ENCODE measurements at places on chromosomes 7 and 10.

GRCh38 chr7:13153266-13153665, 465.8 kb downstream of the ARL4A start:
- DNase-seq: no peak

GRCh38 chr10:116809483-116810119, 39.7 kb upstream of the ENO4 start:
- peak; percentile 25 for DNase-seq

GRCh38 chr10:127694580-127695193, 42.3 kb upstream of the FOXI2 start:
- DNase-seq: peak; percentile 23

DNA sequence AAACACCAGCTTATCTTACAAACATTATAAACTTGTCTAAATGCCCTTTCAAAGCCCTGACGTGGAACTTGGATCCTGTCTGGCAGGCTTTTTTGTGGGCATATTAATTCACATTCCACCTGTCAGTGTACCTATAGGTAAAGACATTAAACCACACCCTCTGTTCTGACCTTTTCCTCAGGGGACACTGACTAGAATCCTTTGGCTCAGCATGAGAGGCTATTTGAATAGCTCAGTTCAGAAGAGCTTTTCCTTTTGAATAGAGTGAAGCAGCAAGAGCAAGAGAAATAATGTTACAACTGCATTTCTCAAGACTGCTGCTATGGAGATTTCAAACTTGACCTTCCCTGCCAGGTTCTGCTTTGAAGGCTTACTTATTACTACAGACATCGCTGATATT, 76.9 kb downstream of the CYP51A1 start:
- DNase-seq: no peak

- no peak for DNase-seq
Observed at GRCh38 chr7:66326501-66327215, 121.5 kb downstream of the TPST1 start.

DNA sequence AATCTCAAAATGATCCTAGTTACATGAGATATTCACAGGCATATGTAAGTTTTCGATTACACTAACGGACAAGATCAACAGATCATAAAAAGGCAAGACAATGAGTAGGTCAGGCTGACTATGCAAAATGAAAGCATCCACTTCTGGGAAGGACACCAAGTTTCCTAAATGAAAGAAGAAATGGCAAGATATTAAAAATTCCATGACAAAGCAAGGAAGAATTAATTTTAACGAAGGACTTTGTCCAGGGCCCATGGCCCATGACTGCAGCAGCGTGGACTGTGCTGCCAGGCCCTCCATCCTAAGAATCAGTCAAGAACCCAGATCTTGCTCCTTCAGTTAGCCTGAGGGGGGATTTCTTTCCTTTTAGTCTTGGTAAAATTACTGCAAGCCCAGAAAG, 182.4 kb upstream of the FRMD4A start:
- DNase-seq: no peak

DNA sequence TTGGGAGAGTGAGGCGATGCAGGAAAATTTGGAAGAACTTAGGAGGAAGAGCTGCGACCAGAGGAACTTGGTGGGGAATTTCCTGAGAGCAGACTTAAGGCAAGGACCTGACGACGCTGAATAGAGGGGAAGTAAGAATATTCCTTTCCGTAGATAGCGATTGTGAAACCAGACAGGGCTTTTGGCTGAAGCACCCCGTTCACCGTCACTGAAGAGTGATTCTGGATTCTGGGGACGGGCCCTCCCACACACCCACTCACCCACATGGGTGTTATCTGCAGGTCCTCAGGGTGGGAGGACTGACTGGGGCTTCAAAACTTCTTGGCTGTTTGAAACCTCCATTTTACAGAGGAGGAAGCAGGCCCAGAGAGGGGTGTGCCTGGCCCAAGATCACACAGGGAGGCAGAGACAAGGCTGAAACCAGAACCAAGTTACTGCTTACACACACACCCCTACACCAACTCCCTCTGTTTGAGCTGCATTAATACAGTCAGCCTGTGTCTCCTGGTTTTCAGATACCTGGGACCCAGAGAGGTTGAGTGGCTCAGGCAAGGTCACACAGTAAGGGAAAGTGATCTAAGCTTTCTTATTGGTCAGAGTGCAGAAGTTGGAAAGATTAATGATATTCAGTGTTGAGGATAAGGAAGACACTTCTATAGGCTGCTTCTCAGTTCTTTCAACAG, 37.2 kb upstream of the CDH23 start:
- no peak for DNase-seq

GRCh38 chr7:105402221-105403095, 13.7 kb upstream of the SRPK2 start:
- no peak for DNase-seq

DNA sequence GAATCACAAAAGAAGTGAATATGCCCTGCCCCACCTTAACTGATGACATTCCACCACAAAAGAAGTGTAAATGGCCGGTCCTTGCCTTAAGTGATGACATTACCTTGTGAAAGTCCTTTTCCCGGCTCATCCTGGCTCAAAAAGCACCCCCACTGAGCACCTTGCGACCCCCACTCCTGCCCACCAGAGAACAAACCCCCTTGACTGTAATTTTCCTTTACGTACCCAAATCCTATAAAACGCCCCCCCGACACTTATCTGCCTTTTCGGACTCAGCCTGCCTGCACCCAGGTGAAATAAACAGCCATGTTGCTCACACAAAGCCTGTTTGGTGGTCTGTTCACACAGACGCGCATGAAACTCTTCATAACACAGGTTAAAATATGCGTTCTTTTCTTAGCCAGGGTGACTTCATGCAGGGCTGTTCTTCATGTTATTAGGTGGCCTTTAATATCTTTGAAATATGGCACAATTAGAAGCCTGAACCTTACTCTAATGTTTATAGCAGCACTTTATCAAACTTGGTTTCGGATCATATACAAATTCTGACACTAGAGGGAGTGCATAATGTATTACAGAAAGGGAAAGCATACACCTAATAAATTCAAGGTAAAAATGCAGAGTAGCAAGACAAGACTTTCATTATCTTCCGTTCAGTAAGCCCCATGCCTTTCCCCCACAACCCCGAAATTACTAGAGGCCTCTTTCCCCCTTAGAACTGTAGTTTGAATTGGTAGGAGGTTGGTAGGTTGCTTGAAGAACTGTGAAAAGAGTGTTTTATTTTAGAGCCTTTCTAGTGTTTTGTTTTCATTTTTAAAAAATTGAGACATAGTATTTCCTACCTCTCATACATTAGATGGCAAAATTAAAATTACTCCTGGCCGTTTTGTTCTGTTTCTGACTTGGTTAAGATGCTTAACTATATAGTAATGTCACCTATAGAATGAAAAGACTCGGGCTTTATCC, 117.9 kb downstream of the NPY start:
- DNase-seq: no peak

GRCh38 chr7:143271240-143271639, 8.0 kb downstream of the GSTK1 start:
- no peak for DNase-seq

GRCh38 chr10:31083765-31084184, 52.1 kb upstream of the ZNF438 start:
- DNase-seq: no peak

GRCh38 chr7:127704211-127704610, 52.2 kb downstream of the SND1 start:
- DNase-seq: no peak

- no peak for DNase-seq
Observed at GRCh38 chr10:13193637-13194036, 32.3 kb downstream of the MCM10 start.

- DNase-seq: no peak
Observed at GRCh38 chr10:116893686-116894037, 44.4 kb downstream of the ENO4 start.

- no peak for DNase-seq
Observed at GRCh38 chr7:36057323-36057722, 95.7 kb upstream of the EEPD1 start.

DNA sequence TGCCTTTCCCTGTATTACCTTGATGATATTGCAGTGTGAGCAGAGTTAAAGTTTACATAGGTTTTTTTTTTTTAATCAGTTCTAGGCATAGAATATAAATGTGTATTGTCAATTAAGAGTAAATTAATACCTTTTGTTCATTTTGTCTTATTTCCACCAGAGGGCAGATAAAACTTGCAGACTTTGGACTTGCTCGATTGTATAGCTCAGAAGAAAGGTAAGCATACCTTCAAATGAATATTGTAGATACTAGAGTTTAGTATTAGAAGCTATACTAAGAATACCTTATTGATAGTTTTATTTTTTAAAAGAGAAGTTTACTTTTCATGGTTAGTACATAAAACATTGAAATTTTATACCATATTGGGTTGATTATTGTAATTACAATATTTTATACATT, 86.8 kb downstream of the MPLKIP start:
- no peak for DNase-seq

DNA sequence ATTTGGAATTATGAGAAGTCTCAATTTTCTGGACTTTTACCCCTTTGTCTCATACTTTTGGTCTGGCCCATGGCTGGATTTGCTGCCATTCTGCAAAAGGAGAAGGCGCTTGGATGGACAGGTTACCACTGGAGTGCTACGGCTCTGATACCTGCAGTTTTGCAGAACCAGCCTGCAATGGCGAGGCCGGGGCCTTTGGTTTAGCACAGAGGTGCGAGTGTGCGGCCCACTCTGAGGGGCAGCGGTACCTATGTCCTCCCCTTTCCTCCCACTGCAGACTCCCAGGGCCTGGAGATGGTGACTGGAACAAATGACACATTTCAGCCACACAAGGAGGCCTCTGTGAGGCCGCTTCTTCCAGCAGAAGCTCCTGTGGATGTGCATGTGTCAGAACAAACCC, 11.9 kb downstream of the ZNF777 start:
- DNase-seq: no peak

GRCh38 chr7:15178065-15178464, 275.5 kb upstream of the DGKB start:
- no peak for DNase-seq

DNA sequence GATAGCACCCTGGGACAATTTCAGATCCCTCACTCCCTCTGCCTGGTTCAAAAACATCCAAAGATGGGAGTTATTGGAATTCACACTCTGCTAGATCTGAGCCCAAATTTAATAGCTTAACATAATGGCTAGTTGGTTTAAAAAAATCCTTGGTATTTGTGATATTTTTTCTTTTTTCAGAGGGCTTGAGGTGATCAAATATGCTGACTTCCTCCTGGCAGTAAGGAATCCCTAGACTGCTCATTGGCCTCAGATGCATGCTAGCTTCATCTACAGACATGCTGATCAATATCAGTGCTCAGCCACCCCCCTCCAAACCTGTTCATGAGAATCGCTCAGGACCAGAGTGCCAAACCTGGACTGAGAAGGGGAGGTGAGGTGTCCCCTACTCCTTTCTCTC, 74.7 kb upstream of the PLPP4 start:
- no peak for DNase-seq

- no peak for DNase-seq
Observed at GRCh38 chr10:59991661-59992060, 85.3 kb upstream of the CCDC6 start.

GRCh38 chr7:64959072-64959747, 31.6 kb downstream of the ZNF117 start:
- DNase-seq: no peak

DNA sequence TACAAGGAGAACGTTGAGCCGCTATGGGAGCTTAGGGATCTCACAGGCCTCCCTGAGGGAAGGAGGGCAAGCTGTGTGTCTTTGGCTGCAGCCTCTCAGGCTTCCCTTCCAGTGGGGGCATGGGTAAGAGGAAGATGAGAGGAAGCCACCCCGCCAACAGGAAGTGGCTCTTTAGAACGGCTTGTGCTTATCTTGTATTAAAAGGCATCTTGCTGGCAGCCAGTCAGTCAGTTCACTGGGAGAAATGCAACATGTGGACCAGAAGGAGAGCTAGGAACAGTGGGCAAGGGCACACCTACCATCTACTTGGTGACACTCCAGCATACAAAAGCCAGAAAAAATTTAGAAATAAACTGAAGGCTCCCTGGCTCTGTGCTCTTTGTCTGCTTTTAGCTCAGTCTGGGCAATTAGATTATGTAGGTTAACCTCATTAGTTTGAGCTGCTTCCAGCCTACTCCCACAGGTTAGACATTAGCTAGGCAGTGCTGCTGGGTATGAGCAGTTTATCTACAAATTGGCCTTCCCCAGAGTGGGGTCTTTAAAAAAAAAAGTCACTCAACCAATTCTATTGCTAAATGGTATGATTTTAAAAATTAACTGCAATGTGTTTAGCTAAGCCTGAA, 595.9 kb downstream of the KCNMA1 start:
- DNase-seq: no peak

DNA sequence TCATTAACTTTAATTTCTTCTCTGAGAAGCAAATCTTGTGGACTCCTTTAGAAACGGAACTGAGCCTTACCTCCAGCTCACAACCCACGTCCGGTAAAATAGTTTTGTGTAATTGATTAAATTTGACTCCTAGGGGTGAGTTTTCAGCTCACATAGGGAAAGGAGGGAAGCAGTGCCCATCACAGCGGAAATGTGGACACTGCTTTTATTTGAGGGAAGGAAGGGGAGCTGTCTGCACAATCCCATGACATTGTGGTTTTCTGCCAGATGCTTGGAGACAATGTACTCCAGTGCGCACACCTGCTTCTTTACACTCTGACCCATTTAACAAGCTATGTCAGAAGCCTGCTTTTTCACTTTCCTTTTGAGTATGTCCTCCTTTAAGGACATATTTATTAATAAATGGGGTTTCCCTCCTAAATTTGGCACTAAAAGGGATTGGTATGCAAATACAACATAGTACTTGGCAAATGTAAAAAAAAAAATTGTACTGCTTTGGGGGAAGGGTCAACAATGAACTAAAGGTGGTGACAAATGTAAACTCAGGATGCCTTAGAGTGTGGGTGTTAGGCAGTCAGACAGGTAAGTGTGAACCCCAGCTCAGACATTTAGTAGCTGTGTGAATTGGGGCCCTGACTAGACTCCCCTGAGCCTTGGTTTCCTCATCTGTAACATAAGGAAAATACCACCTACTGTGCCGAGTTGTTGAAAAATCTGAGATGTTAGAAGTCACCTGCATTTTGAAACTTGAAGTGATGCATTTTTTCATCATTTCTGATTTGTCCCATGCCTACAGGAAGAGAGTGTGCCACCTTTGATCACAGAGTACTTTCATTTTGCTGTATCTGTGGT, 90.2 kb upstream of the KLF6 start:
- no peak for DNase-seq

DNA sequence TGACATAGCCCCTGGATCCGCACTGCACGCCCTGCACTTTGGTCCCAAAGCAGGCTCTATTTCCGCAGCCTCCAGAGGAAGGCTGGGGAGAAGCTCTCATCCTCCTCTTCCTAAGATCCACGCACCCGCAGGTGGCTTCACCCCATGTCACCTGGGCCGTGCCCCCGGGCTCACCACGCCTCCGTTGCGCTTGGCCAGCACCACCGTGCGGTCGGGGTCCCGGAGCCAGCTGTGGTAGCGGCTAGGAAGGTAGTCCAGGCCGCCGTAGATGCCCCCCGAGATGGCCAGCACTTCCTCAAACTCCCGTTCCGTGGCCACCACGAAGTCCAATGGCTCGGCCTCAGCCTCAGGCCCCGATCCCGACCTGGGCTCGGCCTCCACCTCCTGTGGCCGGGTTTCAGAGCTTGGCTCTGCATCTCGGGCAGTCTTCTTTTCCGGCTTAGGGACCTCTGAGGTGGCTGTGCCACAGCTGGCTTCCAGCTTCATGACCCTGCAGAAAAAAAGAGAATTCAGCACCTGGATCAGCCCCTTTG, 5.7 kb downstream of the NAT16 start:
- no peak for DNase-seq

- DNase-seq: no peak
Observed at GRCh38 chr10:132130286-132131265, 56.2 kb upstream of the DPYSL4 start.

- no peak for DNase-seq
Observed at GRCh38 chr7:76065016-76065612, 17.2 kb downstream of the MDH2 start.

All from progenitor cell of endocrine pancreas (in vitro differentiated cells).